T-cell (primary cell): ENCODE measurements at places on chromosomes 6 and 20.

DNA sequence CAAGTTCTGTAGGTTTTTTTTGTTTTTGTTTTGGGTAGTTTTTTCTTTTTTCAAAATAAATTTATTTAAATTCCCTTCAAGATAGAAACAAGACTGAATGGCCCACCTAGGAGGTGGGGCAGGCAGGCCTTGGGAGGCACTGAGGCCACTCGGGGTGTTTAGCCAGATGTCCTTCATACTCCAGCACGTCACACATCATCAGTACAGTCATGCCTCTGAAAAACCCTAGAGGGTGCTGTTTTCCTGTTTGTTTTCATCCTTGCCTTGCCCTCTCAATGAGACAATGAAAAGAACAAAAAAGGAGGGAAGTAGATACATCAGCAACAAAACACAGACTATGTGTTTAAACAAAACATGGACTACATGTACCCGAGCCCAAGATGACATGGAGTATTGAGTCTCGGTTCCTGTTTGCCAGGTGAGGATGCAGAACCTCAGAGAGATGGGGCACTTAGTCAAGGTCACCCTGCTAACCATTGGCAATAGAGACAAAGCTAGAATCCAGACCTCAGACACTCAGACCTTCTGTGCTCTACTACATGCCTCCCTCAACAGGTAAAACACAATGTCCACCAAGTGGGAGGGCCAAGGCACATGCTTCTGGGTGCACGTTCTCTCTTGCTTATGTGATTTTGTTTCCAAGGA lies 26.8 kb upstream of the CLIC5 start:
- no peak for DNase-seq

- DNase-seq = no peak
These were observed 76.3 kb downstream of the HFE start for GRCh38 chr6:26163427-26164119.

- DNase-seq = no peak
These were observed 130.1 kb upstream of the TNFAIP3 start for GRCh38 chr6:137736911-137737310.

GRCh38 chr6:41546475-41546865 lies 289 bp downstream of the FOXP4 start:
- DNase-seq = peak; percentile 61

DNA sequence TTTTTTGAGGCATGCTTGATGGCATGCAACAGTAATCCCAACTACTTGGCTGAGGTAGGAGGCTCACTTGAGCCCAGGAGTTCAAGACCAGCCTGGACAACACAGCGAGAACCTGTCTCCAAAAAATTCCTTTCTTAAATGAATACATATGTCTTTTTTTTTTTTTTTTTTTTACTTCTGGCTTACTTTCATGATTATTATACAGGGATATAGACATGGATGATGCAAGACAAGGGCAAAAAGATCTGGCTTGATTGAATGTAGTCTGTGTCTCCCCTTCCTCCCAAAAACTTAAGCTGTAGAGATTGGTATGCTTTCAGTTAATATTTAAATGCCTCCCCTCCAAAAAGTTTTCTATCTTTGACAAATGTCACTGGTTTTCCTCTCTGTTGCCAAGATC lies 7.6 kb downstream of the SNX3 start:
- no peak for DNase-seq
